ENCODE measurements at places on chromosomes 3 and 15. TPM values are rescaled to one million over a fixed set of nuclear protein-coding genes. Genes with fewer than 3 reads are reported as not detected.

- peak within 1 kb of the TSS; percentile 96 for H3K27ac ChIP-seq
- peak within 1 kb of the TSS; percentile 97 for H3K4me3 ChIP-seq
- peaks cover 27% of the 10 kb centered on the region for H3K36me3 ChIP-seq
- peaks cover 2% of the 10 kb centered on the region for H3K27me3 ChIP-seq
- DNase-seq, result peak; percentile 84
Measured at GRCh38 chr3:56683122-56683817, at the start of gene TASOR. Gene TASOR (minus strand): TSS chr3:56683265. CDS start chr3:56683006, 259 bp downstream.

DNA sequence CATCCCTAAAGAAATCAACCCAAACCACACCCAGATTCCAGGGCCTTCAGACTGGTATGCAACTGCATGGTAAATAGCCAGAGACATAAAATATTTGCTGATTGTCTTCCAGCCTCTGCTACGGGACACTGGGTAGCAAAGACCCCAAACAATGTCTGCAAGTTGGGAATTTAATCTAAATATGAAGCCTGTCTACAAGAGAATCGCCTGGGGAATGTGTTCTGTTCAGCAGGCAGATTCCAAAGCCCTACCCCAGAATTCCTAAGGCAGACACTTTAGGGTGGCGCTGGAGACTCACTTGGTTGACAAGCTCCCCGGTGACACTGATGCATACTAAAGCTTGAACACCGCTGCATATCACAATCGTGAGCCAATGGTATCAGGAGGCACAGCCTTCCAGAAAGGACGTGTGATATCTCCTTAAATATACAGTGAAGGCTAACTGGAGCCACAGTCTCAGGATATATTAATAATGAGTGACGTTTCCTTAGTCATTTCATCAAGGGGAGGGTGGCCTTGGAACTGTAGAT, 684.1 kb downstream of the NTRK3 start:
- no peak overlapping the region for H3K4me3 ChIP-seq
- no peak overlapping the region for H3K27ac ChIP-seq
- DNase-seq, result no peak
- peaks cover 4% of the 10 kb centered on the region for H3K27me3 ChIP-seq
- H3K36me3 ChIP-seq, result no peaks in the 10 kb centered on the region
- no peaks in the 10 kb centered on the region for H3K4me1 ChIP-seq

- H3K27me3 ChIP-seq, result peaks cover 7% of the 10 kb centered on the region
- H3K4me1 ChIP-seq, result no peaks in the 10 kb centered on the region
- no peak for DNase-seq
- peaks cover 2% of the 10 kb centered on the region for H3K36me3 ChIP-seq
Measured at GRCh38 chr15:71648095-71648494, 162.3 kb upstream of the NR2E3 start.

The MCF2L2 gene
- total RNA-seq, result 4.1 TPM

DNA sequence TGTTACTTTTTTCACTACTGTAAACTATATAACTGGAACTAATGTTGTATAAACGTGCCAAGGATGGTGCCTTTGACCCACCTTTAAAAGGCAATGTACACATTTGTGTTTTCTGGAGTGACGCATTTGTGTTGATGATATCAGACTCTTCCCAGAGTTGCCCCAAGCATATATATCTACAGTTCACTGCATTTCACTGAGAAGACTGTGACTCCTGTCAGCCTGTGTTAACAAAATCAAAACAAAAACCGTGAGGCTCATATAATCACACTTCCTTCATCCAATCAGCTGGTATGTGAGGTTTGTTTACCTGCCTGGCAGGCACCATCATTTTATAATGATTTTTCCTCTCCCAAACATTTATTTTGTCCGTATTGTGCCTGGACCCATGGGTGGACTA, 117.6 kb upstream of the ROBO1 start:
- no peak overlapping the region for H3K27ac ChIP-seq
- H3K4me3 ChIP-seq, result no peak overlapping the region
- H3K4me1 ChIP-seq, result no peaks in the 10 kb centered on the region

DNA sequence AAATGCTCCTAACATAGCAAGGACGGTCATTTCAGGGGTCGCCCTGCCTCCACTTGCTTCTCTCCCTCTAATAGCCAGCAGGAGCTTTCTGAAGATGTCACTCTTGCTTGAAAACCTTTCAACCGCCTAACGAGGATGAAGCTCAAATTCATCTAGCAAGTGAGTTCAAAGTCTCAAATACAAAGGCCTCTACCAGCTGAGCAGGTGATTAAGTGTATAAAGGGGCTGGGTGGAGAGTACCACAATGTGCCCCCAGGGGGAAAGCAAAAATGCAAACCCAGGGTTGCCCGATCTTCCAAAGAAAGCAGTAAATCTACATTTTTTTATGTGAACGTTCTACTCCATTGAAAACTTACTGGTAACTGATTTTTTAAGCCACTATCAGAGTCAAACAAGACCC, 50.4 kb upstream of the GRIP2 start:
- H3K27ac ChIP-seq, result no peak overlapping the region
- H3K4me1 ChIP-seq, result no peaks in the 10 kb centered on the region
- H3K36me3 ChIP-seq, result no peaks in the 10 kb centered on the region
- H3K27me3 ChIP-seq, result peaks cover 9% of the 10 kb centered on the region
- no peak for DNase-seq
- no peak overlapping the region for H3K4me3 ChIP-seq

GRCh38 chr3:194592798-194593752, 40.1 kb downstream of the TMEM44 start:
- H3K27me3 ChIP-seq, result no peaks in the 10 kb centered on the region
- H3K4me3 ChIP-seq, result no peak overlapping the region
- peaks cover 5% of the 10 kb centered on the region for H3K4me1 ChIP-seq
- no peak overlapping the region for H3K27ac ChIP-seq

- H3K27me3 ChIP-seq, result no peaks in the 10 kb centered on the region
- DNase-seq, result no peak
Measured at GRCh38 chr3:20809356-20809755, 623.4 kb upstream of the SGO1 start.

The LMOD3 gene
- total RNA-seq, result not detected

DNA sequence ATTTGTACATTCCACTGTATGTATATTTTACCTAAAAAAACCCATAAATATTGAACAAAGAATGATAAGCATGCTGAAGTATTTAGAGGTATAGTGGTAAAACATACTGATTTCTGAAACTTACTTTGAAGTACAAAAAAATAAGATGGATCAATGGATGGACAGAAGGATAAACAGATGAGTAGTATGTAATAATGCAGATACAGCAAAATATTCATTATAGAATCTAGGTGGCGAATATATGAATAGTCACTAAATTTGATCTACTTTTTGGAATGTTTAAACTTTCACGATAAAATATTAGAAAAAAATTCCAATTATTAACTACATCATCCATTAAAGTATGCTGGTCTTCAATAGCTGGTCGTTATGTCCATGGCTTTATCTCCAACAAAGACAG, 51.9 kb upstream of the GNB4 start:
- no peak overlapping the region for H3K4me3 ChIP-seq
- H3K27ac ChIP-seq, result no peak overlapping the region
- H3K36me3 ChIP-seq, result no peaks in the 10 kb centered on the region
- H3K27me3 ChIP-seq, result peaks cover 12% of the 10 kb centered on the region
- no peak for DNase-seq

DNA sequence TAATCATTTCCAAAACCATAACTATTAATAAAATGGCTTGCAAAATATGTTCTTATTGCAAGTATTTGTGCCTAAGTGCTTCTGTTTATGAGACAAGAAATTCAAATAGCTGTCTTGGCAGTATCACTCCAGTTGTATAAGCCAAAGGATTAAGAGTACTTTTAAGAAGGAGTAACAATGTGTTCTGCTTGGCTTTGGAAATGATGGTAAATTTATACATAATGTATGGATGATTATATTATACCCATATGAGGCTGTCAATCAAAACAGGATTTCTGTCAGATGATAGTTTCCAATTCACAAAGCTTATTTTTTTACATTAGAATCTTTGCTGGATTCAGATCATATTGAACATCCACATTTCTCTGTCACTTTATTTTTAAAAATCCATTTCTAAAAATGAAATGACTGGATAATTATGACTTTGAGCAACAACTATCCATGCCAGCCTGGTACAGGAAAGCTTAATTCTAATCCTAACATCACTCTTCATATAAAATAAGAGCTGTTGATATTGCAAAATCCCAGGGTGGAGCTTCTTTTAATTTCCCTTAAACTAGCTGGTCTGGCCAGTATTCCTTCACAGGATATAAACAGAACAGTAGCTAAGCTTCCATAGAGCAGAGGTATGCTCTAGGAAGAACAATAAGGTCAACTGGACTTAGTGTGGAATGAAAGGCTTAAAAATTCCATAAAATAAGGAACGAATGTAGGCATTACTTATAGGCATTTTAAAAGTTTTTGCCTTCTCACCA, 30.0 kb upstream of the ZNF280D start:
- H3K27ac ChIP-seq, result no peak overlapping the region
- peaks cover 3% of the 10 kb centered on the region for H3K27me3 ChIP-seq
- H3K4me3 ChIP-seq, result no peak overlapping the region
- DNase-seq, result no peak

The HYKK gene
- total RNA-seq, result 1.4 TPM

DNA sequence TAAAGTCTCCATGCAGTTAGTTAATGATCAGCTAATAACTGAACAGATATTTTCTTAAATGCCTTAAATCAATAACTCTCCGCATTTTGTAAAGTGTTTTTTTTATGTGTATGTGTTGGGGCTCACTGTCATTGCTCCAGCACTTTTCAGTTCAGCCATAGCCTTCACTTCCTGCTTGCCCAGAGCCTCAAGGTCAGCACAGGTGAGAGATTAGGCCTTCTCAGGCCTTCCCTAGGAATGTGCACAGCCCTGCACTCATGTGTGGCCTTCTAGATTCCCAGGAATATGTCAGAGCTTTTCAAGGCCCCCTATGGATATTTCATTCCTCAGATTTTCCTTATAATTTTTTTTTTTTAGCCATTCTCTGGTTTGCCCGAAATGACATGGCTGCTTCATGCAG, 77.6 kb upstream of the MANF start:
- H3K36me3 ChIP-seq, result no peaks in the 10 kb centered on the region
- H3K4me3 ChIP-seq, result no peak overlapping the region
- no peak overlapping the region for H3K27ac ChIP-seq
- no peak for DNase-seq
- peaks cover 1% of the 10 kb centered on the region for H3K27me3 ChIP-seq
- no peaks in the 10 kb centered on the region for H3K4me1 ChIP-seq

GRCh38 chr3:66962664-66963063, 35.4 kb upstream of the KBTBD8 start:
- H3K27me3 ChIP-seq, result peaks cover 12% of the 10 kb centered on the region
- no peak for DNase-seq
- no peak overlapping the region for H3K27ac ChIP-seq
- H3K4me3 ChIP-seq, result no peak overlapping the region
- no peaks in the 10 kb centered on the region for H3K36me3 ChIP-seq

- no peak for DNase-seq
- peaks cover 7% of the 10 kb centered on the region for H3K36me3 ChIP-seq
- H3K27me3 ChIP-seq, result no peaks in the 10 kb centered on the region
Measured at GRCh38 chr15:56948000-56948763, 29.7 kb downstream of the TCF12 start.

The RAB43 gene
- total RNA-seq, result 46.8 TPM

- no peaks in the 10 kb centered on the region for H3K4me1 ChIP-seq
- H3K27me3 ChIP-seq, result peaks cover 16% of the 10 kb centered on the region
- H3K4me3 ChIP-seq, result no peak overlapping the region
- no peak for DNase-seq
Measured at GRCh38 chr3:170324962-170325361, 32.6 kb upstream of the SKIL start.

DNA sequence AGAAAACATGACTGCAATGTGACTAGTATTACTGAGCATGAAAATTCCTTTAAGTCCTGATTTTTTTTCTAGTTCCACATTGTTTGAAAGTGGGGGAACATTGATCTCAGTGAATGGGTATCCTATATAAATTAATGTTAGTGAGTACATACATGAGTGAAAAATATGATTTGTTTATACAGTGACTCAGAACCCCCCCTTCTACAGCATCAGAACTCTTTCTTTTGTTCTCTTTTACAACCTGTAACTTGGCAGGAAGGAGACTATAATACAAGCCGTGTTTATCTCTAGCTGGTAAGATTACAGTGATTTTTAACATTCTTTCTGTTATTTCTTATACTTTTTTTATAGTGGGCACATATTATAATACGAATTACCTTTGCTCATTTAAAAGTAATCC, 384.7 kb downstream of the PDCD6IP start:
- H3K27me3 ChIP-seq, result peaks cover 2% of the 10 kb centered on the region
- no peaks in the 10 kb centered on the region for H3K4me1 ChIP-seq
- DNase-seq, result no peak
- no peak overlapping the region for H3K4me3 ChIP-seq
- H3K36me3 ChIP-seq, result no peaks in the 10 kb centered on the region

The NUP210 gene
- total RNA-seq, result 152 TPM

DNA sequence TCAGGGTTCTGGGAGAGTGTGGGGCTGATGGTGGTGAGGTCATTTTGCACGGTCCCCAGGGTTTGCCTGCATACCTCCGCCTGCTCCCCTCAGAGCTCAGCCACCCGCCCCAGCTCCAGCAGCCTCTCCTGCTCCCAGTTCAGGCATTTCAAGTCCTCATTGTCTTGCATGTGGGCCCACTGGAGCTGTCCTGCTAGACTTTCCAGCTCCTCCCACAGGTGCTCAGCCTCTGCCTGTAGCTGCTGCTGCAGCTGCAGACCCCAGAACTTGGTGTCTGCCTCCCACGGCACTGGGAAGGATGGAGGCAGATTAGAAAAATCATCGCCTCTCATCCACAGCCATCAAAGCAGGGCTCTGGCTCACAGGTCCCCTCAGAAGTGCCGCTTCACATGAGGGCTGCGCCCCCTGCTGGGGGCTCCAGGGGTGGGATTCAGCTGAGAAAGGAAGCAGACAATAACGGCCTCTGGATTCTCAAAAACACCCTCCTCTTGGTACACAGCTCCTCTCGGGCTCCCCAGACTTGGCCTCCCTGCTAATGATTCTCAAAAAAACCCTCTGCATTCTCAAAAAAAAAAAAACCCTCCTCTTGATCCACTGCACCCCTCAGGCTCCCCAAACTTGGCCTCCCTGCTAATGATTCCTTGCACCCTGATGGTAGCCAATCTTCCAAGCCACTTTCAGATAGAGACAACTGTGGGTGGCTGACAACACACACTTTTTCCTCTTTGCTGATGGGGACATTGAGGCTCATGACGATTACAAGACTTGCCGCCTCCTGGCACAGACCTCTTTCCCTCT, 89.3 kb upstream of the C2CD4B start:
- H3K27ac ChIP-seq, result no peak overlapping the region
- H3K4me3 ChIP-seq, result no peak overlapping the region
- no peaks in the 10 kb centered on the region for H3K4me1 ChIP-seq
- peak; percentile 38 for DNase-seq
- no peaks in the 10 kb centered on the region for H3K27me3 ChIP-seq

DNA sequence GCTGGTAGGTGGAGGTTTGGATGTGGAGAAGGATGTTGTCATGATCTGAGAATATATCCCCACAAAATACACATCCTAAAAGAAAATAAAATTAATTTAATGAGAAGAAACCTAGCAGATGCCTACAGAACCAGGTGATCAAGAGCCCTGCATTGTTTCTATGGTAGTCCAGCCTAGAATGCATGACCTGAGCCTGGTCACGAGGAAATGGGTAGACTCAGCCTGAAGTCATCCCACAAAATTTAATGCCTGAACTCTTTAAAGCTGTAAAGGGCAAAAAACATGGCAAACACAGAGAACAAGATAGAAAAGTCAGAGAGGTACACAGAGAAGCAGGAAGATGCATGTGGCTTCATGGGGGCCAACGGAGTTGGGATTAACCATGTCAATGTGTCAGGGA, 36.0 kb downstream of the LDHAL6B start:
- peaks cover 16% of the 10 kb centered on the region for H3K4me1 ChIP-seq
- peaks cover 3% of the 10 kb centered on the region for H3K36me3 ChIP-seq
- H3K27me3 ChIP-seq, result no peaks in the 10 kb centered on the region
- no peak overlapping the region for H3K27ac ChIP-seq

- H3K4me1 ChIP-seq, result no peaks in the 10 kb centered on the region
- no peak overlapping the region for H3K4me3 ChIP-seq
- DNase-seq, result no peak
- no peak overlapping the region for H3K27ac ChIP-seq
- no peaks in the 10 kb centered on the region for H3K36me3 ChIP-seq
Measured at GRCh38 chr3:127399154-127399553, 111.3 kb upstream of the PRR20G start.

The SH2D7 gene
- total RNA-seq, result not detected
